ENCODE measurements at places on chromosomes 3 and 15. TPM values are rescaled to one million over a fixed set of nuclear protein-coding genes. Genes with fewer than 3 reads are reported as not detected.

The FAM174B gene
- polyA plus RNA-seq = 31.8 TPM

GRCh38 chr3:160486459-160486869 is 36.9 kb upstream of the TRIM59 start:
- DNase-seq = no peak

DNA sequence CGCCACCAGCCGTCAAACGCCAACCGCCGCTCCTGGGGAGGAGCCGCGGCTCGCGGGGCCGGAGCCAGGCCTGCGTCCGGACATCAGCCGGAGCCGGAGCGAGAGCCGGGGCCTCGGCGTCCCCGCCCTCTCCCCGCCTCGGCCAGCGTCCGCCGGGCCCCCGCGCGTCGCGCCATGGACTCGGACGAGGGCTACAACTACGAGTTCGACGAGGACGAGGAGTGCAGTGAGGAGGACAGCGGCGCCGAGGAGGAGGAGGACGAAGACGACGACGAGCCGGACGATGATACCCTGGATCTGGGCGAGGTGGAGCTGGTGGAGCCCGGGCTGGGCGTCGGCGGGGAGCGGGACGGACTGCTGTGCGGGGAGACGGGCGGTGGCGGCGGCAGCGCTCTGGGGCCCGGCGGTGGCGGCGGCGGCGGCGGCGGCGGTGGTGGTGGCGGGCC is 359 bp downstream of the ARIH1 start:
- DNase-seq = no peak

DNA sequence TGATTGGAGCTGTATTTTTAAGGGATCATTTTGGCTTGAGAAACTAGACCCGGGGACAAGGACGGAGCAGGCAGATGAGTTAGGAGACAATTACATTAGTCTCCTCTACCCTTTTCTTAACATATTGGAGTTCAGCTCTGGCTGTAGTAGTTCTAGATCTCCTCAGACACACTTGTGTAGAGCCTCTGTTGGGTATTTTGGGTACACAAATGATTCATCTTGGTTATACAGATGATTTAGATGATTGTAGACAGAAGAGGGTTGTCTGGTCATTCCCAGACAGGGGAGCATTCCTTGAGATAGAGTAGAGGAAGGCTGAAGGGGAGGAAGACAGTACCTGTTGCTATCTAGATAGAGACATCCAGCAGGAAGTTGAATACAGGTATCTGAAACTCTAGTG is 43.4 kb downstream of the CD86 start:
- DNase-seq = no peak

GRCh38 chr3:157427901-157428300 is 8.7 kb upstream of the PTX3 start:
- no peak for DNase-seq

DNA sequence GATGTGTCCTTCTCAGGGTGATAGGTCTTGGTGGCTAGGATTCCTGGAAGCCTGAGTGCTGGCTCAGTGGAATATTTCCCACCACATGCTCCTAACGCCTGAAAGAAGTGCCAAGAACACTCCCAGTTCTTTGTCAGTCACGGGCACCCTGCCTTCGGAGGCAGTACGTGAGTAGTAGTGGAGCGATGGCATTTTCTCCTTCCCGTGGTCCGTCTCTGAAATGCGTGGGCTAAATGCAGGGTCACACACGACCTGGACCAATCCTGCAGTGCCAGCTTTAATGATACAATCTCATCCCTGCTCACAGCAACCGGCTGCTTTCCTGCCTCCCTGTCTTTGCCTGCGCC is 14.5 kb downstream of the H1-8 start:
- no peak for DNase-seq

DNA sequence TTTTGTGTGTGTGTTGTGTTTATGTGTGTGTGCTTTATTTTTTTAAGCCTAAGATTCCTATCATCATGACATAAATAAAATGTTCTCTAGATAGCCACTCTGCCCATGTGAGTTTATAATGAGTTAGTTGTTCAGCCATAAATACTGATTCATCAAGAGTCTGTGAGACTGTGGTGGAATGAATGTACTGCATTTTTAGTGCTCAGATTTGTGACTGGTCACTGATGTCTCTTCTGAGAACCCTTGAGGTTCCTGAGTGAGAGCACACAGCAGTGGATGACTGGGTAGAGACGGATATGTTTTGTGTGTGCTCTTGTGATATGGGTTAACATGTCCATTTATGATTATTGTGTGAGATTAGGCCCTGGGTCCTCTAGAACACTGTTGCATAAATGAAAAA is 51.2 kb downstream of the SETD5 start:
- no peak for DNase-seq

The BNC1 gene
- polyA plus RNA-seq = 0.23 TPM

The GPR149 gene
- polyA plus RNA-seq = not detected

GRCh38 chr15:85540085-85540797 is 159.8 kb downstream of the AKAP13 start:
- DNase-seq = no peak

GRCh38 chr15:70812827-70813364 is 41.1 kb downstream of the LARP6 start:
- no peak for DNase-seq

GRCh38 chr15:76181705-76182107 is 121.9 kb downstream of the TMEM266 start:
- DNase-seq = no peak

GRCh38 chr3:24595796-24596195 is 101.1 kb upstream of the THRB start:
- no peak for DNase-seq

GRCh38 chr15:44971036-44971435 is 14.5 kb downstream of the TERB2 start:
- no peak for DNase-seq

The ARL6IP5 gene
- polyA plus RNA-seq = 92.1 TPM

- DNase-seq = no peak
Observed at GRCh38 chr15:78767331-78767951, 43.8 kb downstream of the ADAMTS7 start.

- no peak for DNase-seq
Observed at GRCh38 chr3:190594171-190594570, 80.3 kb downstream of the IL1RAP start.

The CYP1A2 gene
- polyA plus RNA-seq = 0.13 TPM

DNA sequence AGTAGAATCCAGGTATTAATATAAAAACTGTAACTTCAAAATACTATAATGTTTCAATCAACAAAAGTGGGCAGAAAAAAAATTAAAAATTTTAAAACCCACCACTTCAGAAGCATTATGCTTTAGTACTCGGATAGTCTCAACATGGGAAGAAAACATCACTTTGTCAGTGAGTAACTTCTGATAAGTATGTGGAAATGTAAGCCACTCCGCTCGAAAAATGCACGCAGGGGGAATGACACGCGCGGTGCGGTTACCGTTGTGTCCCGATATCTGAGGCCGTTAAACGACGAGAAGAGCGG is 656 bp downstream of the NGLY1 start:
- DNase-seq = no peak

DNA sequence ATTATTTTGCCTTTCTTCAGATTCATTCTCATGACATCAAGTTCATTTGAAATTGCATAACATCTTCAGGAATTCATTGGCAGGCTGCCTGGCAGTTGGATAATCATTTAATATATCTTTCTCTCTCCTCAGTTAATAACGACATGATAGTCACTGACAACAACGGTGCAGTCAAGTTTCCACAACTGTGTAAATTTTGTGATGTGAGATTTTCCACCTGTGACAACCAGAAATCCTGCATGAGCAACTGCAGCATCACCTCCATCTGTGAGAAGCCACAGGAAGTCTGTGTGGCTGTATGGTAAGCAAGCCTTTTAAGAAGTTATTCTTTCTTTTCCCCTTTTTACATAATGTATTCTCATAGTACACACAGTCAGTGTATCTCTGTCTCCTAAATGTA is 38.2 kb downstream of the TGFBR2 start:
- no peak for DNase-seq

DNA sequence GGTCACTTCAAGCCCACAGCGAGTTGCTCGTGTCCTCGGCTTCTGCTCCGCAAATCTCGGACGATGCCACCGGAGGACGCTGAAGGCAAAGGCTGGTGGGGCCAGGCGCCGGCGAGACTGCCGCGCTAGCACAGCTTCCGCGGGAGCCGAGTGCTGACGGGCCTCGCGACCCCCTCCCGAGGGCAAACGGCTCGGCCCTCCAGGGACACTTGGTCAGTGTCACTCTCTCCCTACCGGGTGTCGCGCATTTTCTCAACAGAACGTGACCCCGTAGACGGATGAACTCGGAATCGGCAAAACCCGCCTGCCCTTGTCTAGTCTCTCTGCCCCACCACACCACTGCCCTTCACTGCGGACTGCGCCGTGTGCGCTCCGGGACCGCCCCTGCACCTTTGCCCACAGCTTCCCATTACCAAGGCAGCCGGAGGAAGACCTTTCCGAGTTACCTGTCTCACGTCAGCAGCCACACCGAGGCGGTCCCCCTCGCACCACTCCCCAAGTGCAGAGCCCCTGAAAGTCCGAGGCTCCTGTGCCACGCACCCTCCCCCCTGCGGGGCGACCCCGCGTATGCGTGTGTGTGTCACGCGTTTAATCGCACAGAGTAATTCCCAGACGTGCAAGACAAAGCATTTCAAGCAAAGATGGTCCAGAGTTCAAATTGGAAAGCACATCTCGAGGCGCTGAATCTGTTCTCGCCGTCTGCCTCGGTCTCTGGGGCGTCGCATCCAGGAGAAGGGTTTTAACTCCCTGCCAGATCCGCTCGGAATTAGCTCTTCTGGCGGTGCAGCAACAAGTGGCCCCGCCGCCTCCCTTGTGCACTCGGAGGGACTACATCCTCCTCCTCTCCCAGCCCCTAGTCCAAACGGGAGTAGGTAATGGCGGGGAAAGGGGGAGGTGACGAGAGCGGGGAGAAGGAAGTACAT is 245.0 kb upstream of the TOPAZ1 start:
- no peak for DNase-seq

DNA sequence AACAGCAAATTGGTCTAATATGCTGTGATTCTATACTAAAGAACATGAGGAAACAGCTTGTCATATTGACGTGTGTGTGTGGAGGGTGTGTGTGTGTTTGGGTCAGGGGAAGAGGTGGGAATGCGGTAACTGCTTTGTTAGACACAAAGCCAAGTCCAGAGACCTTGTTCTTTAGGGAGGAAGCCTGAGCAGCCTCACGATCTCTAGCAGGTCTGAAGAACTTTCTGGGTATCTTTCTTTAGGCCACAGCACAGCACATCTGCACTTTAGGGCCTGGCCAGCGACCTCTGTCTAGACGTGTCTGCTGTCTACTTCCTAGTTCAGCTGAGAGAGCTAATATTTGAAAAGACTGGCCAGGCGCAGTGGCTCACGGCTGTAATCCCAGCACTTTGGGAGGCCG is 220.0 kb upstream of the TPRG1 start:
- no peak for DNase-seq

DNA sequence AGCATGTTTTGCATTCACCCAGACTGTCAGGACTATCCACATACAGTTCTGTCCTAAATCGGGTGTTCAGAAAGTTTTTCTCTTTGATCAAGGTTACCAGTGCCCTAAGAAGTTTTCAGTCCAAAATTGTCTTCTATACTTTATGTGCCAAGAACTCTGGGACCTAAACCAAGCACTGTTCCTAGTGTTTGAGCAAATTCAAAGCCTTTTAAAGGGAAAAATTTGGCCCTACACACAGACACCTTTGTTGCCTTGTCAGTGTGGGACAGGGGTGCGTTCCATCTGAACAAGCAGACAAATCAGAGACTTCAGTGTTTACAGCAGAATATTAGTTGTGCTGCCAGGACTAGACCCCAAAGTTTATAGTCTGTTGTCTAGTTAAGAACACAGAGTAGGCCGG is 50.6 kb downstream of the DGKG start:
- DNase-seq = no peak

The FBXO40 gene
- polyA plus RNA-seq = 0.03 TPM

GRCh38 chr3:11424277-11424676 is 152.1 kb downstream of the ATG7 start:
- no peak for DNase-seq

Measured in renal cortex interstitium (tissue), 15 donors.